ENCODE measurements at places on chromosomes 6 and 20. TPM values are rescaled to one million over a fixed set of nuclear protein-coding genes. Genes with fewer than 3 reads are reported as not detected.

The NKX2-4 gene
- polyA plus RNA-seq: not detected

The ACSS1 gene
- 15.1 TPM for polyA plus RNA-seq

The PRSS35 gene
- polyA plus RNA-seq: 1.3 TPM

The FBXO5 gene
- polyA plus RNA-seq: 3.3 TPM

The DLL1 gene
- 22.1 TPM for polyA plus RNA-seq

The WASF1 gene
- 8.3 TPM for polyA plus RNA-seq

- no peak for DNase-seq
Measured at GRCh38 chr6:71490876-71491275, 202.3 kb downstream of the OGFRL1 start.

DNA sequence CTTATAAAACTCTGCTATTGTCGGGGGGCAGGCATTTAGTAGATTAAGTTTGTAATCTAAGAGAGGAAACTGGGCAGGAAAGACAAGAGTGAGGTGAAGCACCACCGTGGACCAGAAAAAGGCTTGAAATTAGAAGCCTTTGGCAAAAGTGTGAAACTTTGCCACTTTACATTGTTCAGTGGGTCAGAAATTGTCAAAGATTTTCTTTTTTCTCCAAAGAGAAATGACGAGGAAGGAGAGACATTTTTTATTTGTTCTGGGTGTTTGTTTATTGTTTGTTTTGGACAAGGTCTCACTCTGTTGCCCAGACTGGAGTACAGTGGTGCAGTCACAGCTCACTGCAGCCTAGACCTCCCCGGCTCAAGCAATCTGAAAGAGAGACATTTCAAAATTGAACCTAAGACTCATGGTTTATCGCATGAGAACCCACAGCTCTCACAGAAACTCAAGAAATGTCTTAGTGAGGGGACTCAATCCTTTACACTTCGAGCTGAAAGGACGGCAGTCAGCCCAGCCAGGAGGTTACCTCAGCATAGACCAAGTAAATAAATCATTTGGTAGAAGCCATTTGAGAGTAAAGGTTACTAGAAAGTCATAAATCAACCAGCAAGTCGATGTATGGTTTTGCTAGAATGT, 262.8 kb upstream of the TAB2 start:
- no peak for DNase-seq

- no peak for DNase-seq
Measured at GRCh38 chr6:14310960-14311359, 193.4 kb downstream of the CD83 start.

DNA sequence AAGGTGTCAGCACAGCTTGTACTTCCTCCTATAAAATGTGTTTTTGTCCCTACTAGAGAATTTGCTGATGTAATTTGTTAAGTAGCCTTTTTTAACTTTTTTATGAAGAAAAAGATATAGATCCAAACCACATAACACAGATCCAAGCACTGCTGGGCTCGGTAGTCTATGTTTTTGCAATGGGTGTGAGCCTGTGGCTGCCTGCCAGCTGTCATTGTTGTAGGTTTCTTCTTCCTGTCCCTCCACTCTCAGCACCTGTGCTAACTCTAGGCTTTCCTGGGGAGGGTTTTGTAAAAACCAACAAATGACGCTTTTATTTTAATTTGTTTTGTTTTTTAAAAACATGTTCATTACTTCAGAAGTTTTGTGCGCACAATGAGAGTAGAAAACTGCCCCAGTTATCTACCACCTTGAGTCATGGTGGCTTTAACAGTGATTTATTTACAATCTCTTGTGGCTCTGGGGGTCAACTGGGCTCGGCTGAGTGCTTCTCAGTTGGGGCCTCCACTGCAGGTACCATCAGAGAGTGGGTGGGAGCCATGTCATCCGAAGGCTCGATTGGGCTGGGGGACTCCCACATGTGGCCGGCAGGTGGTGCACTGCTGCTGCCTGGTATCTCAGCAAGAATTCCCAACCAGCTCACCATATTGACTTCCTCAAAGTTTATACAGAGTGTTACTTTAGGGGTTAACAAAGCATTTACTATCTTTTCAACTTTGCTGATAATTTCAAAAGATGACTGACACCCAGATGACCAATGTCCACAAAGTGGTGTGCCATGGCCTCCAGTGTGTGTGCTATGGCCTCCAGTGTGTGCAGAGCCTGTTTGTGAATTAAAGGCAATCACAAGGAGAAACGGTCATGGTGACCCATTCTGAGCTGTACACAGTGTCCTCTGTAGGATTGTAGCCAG, 3.0 kb upstream of the CCR6 start:
- DNase-seq: no peak

DNA sequence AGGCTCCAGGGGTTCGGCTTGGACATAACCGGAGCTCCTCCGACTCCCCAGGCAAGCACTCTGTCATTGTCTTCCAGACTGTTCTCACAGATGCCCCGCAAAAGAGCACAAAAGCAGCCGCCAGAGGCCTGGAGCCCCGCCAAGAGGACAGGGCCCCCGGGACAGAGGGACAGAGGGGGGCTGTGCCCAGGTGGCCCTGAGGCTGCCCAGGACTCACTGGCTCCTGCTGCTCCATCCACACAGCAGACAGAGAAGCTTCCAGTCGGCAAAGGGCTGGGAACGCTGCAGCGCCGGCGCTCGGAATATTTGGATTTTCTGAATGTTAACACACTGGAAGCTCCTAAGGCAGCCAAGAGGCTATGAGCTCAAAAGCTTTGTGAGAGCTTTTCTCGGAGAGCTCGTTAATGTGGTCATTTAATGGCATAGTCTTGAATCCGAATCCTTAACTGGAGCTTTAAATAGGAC, 68.0 kb upstream of the QKI start:
- DNase-seq: no peak

- DNase-seq: no peak
Measured at GRCh38 chr20:17345321-17345720, 118.5 kb downstream of the PCSK2 start.

DNA sequence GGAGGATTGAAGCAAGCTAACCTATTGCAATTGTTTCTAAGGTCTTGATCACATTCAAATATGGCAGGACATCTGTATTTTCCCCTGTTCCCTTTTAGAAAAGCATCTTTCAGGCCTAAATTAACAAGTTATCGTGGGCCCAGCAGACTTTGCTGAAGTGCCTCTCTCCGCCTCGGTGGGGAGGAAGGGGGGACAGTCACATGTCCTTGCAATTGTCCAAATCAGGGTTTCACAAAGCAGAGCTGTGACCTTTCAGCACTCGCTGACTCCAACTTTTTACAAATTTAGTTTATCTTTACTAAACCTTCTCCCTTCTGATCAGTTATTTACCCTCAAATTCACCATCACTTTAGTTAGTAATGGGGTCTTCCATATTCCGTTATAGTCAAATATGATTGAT, 74.4 kb upstream of the KCNK16 start:
- DNase-seq: no peak

GRCh38 chr6:123168892-123169773, 173.1 kb downstream of the CLVS2 start:
- DNase-seq: no peak

GRCh38 chr20:14454296-14454695, 116.9 kb upstream of the FLRT3 start:
- DNase-seq: no peak

- no peak for DNase-seq
Measured at GRCh38 chr20:39117491-39117890, 155.3 kb downstream of the DHX35 start.

DNA sequence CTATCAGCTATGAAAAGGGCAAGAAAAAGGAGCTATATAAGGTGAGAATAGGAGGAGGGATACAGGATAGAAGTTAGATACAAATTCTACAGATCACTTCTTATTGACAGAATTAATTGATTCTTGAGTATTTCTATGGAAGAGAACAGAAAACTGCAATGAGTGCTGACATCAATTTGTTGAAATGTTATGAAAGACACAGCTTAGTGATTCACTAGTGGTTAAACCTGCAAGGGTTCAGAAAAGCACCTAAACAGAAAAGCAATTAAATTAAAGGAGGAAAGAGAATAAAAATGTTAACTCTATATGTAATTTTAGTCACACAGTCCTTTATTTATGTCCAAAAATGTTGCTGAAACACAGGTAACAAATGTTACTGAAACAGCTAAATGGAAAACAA, 254.4 kb upstream of the RUNX2 start:
- DNase-seq: no peak

DNA sequence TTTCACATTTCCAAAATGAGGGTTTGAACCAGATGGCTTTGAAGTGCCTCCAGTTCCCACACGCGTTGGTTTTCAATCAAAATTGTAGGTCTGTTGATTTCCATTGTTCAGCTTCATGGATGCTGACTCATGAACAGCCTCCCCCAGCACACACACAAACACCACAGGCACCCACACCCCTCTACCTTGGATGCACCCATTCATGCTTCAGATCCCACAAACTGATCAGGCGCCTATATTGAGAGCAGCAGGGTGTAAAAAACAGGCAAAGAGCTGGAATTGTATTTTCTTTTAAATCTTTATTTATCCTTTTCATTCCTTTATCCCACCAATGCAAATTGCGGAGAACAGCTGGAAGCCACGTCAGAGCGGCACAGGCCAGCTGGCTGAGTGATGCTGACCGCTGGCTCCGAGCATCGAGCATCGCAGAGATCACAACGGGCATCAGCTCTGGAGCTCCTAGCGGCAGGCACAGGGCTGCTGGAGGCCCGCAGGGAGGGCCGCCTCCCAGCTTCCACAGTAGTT, 29.3 kb upstream of the TBC1D7 start:
- DNase-seq: no peak

- no peak for DNase-seq
Measured at GRCh38 chr6:166526937-166527336, 59.5 kb downstream of the RAMACL start.

- DNase-seq: no peak
Measured at GRCh38 chr6:35038076-35038475, 103.1 kb downstream of the TCP11 start.

DNA sequence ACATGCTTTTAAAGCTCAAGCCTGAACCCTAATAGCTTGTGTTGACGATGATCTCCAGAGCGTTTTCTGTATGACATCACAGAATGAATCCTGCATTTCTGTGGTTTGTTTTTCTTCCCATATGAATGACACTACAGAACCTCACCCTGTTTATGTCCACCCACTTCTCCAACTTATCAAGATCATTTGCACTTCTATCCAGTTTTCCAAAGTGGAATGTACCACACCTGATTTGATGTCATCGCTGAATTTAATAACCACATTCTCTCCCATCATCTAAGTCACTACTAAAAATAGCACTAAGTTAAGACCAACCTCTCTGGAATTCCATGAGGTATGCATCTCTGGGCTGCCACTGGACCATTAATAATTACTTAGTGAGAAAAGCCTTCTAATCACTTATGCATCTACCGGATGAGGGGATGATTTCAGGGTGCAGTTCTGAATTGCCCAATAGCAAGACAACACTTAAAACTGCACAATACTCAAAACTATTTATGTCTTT, 33.3 kb upstream of the CITED2 start:
- no peak for DNase-seq

Data from urinary bladder (tissue), 4 donors.